NCI-H2107 (cell line): ENCODE measurements at places on chromosomes 4 and X.

GRCh38 chrX:44483965-44484606 is 58.6 kb downstream of the FUNDC1 start:
- no peak for DNase-seq

DNA sequence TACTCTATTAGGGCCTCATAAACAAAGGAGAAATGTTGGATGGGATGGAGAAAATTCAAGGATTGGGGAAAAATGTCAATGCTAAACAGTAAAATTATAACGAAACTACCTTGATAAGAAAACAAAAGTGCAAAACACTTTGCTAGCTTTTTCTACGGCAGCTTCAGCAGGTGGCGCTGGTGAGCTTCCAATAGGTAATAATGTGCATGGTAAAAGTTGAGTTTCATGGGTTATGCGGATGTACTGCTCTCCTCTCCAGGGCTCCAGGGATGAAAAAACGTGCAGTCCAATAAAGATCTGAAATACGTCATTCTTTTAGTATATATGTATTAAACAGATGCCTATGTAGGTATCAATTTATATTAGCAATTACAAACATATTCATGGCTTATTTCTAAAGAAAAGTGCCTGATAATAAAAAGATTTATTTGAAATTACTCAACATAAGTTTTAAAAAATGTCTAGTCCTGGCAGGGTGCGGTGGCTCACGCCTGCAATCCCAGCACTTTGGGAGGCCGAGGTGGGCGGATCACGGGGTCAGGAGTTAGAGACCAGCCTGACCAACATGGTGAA is 239.6 kb downstream of the GRXCR1 start:
- no peak for DNase-seq

DNA sequence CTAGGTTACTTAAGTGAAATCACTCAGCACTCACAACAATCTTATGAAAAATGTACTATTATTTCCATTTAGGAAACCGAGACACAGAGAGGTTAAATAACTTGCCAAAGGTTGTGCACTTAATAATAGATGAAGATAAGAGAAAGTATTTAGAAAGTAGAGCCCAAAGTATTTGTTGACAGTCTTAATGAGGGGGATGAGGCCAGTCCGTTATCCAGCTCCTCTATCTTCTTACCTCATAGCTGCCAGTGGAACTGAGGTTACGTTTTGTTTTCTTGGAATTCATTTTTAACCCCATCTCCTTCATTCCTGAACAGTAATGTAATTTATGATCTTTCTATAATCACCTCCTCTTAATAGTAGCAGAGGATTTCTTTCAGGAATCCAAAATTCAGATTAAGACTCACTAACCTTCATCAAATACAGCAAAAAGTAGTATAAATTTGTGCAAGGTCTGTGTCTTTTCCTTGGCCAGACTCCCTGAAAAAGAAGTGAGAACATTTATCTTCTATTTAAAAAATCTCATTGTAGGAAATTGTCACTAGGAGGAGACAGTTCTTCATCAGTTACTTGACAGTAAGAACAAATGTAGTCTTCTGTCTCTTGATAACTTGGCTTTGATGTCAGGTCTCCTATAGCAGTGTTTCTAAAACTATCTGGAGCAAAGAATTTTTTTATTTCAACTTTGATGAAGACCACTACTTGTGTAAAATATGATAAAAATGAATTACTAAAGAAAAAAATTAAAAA is 35.5 kb downstream of the F8 start:
- DNase-seq, result no peak

- no peak for DNase-seq
Observed at GRCh38 chr4:139501927-139502899, 48.3 kb downstream of the RAB33B start.

DNA sequence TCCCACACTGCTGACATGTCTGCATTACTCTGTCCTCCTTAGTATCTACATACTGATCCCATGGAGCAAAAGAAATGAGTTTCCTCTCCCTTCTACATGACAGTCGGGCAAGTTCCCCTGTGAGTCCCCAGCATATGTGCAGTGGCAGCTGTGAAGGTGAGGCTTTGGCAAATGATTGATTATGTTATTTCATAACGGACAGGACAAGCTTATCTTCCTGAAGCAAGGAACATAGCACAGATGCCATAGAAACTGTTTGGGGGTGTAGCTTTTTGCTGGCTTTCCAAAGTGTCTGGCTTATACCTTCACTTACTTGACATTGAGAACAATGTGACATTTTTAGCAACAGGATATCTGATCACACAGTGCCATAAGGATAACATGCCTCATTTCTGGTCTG is 136.8 kb upstream of the PDLIM3 start:
- DNase-seq, result no peak

GRCh38 chr4:40940317-40940741 is 190.6 kb downstream of the NSUN7 start:
- no peak for DNase-seq

GRCh38 chr4:150789864-150790263 is 207.9 kb downstream of the MAB21L2 start:
- no peak for DNase-seq

- DNase-seq, result no peak
Observed at GRCh38 chr4:25050370-25051078, 19.8 kb upstream of the LGI2 start.

DNA sequence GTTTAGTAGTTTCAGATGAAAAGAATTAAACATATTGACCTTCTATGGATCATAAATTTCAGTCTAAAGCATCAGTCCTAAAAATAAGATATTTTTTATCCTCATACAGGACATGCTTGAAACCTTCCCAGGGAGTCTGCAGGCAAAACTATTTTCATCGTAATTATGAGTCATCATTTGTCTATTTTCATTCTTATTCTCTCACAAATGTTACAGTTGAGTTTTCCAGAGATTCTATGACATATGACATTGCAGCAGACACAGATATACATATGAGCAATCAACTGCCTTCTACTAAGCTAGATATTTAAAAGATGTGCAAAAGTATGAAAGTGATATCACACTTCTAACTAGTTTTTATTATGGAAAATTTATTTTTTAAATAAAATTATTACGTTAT is 398.0 kb downstream of the MAGEB5 start:
- DNase-seq, result no peak

- DNase-seq, result no peak
Observed at GRCh38 chrX:154373340-154374306, 811 bp downstream of the FLNA start.

DNA sequence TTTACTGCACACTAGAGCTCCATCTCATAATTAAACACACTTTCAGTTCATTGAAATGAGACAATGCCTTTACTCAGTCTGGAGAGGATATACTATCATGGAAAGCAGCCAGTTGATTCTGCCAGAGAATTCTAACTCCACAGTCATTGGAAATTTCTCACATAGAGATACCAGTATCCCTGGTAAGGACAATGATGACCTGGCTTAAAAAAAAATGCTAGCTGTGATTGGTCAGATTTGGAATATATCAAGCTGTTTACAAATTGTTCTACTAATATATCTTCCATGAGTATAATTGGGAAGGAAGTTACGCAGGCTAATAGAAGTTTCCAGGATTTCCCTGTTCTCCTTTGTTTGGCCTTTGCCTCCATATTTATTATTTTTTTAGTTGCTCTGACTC is 34.5 kb upstream of the TLL1 start:
- no peak for DNase-seq

- no peak for DNase-seq
Observed at GRCh38 chrX:72020204-72020603, 109.6 kb downstream of the NHSL2 start.

DNA sequence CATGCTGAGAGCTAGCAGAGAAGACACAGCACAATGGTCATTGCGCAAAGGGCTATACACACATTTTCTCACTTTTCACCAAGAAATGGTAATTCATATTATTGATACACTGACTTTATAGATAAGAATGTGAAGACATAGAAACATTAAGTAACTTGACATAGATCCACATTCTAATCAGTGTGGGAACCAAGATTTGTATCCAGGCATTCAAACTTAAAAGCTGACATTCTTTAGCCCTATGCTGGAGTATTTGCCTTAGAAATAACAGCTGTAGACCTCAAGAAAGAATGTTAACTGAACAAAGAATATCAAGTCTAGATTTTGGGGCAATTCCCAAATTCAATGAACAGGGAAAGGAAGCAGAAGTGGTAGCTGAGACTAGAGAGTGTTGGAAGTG is 384.8 kb downstream of the IL15 start:
- no peak for DNase-seq

DNA sequence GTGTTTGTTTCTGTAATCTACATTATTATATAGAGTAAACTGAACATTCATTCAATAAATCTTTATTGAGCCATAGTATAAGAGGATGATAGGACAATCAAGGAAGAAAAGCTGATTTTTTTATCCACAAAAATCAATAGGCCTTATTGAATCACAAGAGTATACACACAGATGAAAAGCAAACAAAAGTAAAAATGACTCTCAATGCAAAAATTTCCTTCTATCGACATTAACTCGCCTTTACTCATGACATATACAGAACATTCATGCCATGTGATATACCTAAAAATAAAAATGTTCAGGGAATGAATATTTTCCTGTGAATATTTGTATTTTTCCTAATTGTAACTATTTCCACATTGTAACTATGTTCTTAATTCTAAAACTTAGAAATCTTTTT is 161.2 kb downstream of the LRBA start:
- no peak for DNase-seq

DNA sequence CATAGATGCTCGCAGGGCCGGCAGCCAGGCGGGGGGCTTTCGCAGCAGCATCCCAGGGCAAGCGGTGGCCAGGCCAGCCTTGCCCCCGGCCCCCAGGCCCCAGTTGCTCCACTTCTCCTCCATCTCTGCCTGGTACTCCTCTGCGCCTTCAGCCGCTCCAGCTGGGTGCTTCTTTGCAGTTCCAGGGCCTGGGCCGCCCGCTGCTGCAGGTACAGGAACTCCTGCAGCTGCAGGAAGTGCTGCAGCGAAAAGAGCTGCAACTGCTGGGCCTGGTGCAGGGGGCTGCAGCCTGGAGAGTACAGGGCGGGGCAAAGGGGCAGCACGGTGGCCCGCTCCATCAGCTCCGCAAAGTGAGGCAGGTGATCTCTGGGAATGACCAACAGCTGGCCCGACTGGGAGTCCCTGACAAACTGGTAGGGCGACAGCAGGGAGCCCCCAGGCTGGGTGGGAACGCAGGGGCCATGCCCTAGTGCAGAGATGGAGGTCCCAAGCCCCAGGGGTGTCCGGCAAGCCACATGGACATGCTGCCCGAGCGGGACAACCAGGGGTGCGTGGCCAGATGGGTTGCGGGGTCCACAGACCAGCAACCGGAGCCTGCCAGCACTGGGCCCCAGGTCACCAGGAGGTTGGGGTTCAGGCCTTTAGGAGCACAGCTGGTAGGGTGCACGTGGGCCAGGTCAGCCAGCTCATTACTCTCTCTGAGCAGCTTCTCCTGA is 75.9 kb upstream of the UCP1 start:
- no peak for DNase-seq

DNA sequence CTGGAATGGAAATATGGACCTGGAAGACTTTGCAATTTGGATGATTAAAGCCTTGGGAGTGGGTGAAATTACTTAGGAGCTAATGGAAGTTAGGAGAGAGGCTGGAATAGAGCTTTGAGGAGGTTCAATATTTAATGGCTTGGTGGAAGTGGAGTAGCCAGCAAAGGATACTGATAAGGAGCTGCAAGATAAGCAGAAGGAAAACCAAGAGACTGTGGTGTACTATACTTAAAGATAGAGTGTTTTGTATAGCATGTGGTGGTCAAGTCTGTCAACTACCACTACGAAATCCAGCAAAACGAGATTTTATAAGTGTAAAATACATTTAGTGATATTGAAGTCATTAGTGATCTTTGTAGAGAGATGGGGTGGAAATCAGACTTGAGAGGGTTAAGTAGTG is 54.0 kb upstream of the TMLHE start:
- no peak for DNase-seq

DNA sequence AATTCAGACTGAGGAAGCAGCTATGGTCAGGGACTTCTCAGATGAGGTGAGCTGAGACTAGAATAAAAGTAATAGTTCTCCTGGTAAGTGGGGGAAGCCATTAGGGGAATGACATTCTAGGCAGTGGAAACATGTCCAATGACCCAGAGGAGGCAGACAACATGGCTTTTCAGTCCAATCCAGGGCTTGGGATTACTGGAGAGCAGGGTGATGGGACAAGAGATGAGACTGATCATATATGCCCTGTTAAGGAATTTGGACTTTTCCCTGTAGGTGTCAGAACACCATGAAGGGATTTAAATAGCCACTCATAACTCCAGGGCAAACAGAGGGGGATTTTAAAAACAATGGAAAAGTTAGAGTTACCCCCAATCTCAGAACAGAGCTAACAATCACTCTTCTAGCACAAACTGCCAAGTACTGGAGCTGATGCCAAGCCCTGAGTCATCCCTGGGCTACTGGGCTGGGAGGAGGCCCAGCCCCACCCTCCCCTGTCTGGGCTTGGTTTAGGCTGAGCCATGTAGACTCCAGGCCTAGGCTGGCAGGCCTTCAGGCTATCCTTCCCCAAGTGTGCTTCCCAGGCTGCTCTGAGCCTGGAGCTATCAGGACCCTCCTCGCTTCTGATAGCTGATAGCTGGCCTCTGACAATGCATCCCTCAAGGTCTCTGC is 22.7 kb upstream of the MSN start:
- no peak for DNase-seq

GRCh38 chr4:140691369-140691768 is 64.8 kb downstream of the TBC1D9 start:
- DNase-seq, result no peak

DNA sequence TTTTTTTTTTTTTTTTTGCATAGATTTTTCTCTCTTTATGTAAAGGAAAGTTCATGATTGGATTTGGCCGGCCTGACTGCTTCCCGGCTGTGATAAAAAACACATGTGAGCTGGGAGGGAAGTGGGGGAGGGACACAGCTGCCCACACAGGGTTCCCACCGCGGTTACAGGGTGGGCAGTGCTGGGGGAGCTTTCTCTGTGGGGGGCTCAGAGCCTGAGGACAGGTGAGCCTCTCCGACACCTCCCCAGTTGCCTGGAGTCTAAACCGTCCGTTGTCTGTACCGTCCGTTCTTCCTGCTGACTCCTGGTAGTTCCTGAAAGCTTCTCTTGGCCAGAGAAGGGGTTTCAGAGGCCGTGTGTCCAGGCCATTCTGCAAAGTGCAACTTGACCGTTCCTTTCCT is 21.8 kb downstream of the SHOX start:
- no peak for DNase-seq

- DNase-seq, result no peak
Observed at GRCh38 chr4:175451238-175451965, 360.7 kb downstream of the GPM6A start.

DNA sequence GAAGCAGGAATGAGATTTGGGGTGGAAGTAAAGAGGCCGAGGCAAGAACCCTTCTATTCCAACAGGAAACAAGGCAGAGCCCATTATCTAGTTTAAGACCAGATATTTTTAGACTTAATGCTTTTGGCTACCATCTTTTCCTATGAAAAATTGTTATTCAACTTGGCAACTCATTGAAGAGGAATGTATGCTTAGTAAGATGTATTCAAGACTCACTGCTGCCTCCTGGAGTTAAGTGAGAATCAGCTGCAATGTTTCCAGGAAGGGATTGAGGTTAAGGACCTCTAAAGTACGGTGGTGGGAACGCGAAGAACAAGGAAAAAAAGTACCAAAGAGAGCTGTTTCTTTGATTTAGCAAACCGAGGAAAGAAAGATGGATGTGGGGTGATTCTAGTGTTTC is 89.1 kb downstream of the RAPGEF2 start:
- no peak for DNase-seq

GRCh38 chrX:9573282-9574106 is 108.6 kb downstream of the TBL1X start:
- no peak for DNase-seq

GRCh38 chr4:152961014-152961772 is 25.1 kb downstream of the FHDC1 start:
- no peak for DNase-seq
